ENCODE measurements at places on chromosomes 3 and 15. TPM values are rescaled to one million over a fixed set of nuclear protein-coding genes. Genes with fewer than 3 reads are reported as not detected.

GRCh38 chr3:127490271-127491023 lies 100.1 kb downstream of the TPRA1 start:
- DNase-seq: no peak
- no peak overlapping the region for H3K27ac ChIP-seq
- no peaks in the 10 kb centered on the region for H3K27me3 ChIP-seq
- H3K4me1 ChIP-seq: no peaks in the 10 kb centered on the region

The SLC22A14 gene
- 0.28 TPM for total RNA-seq

The GABRA5 gene
- total RNA-seq: 30.6 TPM

DNA sequence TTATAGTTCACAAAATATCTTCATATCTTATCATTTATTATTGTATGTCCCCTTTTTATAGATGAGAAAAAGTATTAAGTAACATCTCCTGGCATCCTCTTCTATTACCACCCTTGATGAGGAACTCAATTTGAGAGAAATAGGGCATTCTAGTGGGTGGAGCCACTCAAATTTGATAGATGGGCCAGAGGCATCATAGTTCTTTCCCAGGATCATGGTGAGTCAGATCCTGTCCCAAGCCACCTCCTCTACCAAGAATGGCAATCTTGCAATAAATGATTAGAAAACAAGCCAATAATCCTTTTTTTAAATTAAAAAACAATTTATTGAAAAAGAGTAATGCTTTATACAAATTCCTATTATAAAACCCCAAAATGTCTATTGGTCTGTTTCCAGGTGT lies 16.8 kb downstream of the CLDN1 start:
- no peaks in the 10 kb centered on the region for H3K4me1 ChIP-seq
- no peak overlapping the region for H3K27ac ChIP-seq
- no peaks in the 10 kb centered on the region for H3K36me3 ChIP-seq
- no peak for DNase-seq
- H3K27me3 ChIP-seq: no peaks in the 10 kb centered on the region

DNA sequence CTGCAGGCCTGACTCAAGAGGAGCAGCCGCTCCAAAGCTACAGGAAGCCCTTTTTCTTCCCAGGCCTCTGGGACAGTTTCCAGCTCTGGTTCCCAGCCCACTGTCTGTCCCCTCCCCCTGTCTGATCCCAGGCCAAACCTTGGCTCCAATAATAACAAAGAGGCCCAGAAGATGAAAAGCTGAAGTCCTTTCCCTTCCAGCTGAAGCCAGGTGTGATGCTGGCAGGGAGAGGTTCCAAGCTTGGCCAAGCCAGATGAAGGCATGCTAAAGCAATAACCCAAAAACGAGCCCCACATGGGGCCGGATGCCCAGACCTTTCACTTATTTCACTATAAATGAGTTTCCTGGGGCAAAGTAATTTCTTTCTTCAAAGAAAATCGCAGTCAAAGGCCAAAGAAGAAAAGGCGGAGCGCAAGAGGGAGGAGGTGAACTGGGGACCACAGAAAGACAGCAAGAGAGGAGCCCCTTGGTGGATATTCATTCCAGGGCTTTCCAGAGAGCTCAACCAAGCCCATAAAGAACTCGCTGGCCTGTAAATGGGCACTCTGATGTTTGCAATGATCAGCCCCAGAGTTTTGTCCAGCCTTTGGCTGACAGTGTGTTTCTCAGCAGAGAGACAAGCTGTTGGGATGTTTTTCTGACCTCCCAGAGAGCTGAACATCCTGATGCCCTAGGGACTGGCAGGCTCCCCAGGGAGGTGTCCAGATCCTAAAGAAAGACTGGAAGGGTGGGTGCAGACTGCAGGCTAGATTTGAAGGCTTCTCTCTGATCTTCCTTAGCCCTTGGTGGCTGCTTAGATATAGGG lies 157.6 kb downstream of the UACA start:
- H3K4me1 ChIP-seq: peaks cover 53% of the 10 kb centered on the region
- no peaks in the 10 kb centered on the region for H3K36me3 ChIP-seq
- H3K27ac ChIP-seq: peak overlapping the region; percentile 48
- DNase-seq: peak; percentile 90

DNA sequence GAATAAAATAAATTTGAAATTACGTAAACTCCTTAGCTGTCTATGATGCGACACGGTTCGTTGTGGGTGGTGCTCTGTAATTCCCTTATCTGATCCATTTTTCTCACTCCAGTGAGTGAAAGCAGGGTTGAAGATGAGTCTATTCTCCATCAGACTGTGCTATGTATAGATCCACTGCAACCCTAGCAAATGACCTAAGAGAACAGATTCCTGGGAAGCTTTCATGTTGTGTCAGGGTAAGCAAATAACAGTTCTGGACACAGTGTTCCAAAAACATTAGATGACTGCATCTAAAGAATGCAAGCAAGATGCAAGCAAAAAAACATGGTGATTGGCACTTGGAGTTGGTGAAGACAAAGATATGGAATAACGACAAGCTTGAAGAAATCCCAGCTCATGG lies 239.3 kb downstream of the SLC9A9 start:
- no peak overlapping the region for H3K27ac ChIP-seq
- DNase-seq: no peak
- no peaks in the 10 kb centered on the region for H3K36me3 ChIP-seq
- no peaks in the 10 kb centered on the region for H3K27me3 ChIP-seq
- H3K4me3 ChIP-seq: no peak overlapping the region

GRCh38 chr15:44788748-44789147 lies 52.4 kb downstream of the TRIM69 start:
- no peak overlapping the region for H3K4me3 ChIP-seq
- no peaks in the 10 kb centered on the region for H3K27me3 ChIP-seq
- no peak overlapping the region for H3K27ac ChIP-seq
- H3K36me3 ChIP-seq: no peaks in the 10 kb centered on the region
- no peaks in the 10 kb centered on the region for H3K4me1 ChIP-seq
- no peak for DNase-seq

The WDR49 gene
- 30.9 TPM for total RNA-seq

The CHRNA7 gene
- total RNA-seq: 14.3 TPM

All from spinal cord (tissue), 10 donors.